Activated T-cell treated with anti-CD3 and anti-CD28 coated beads, Interleukin-2, amount 50 U/mL, for 24 hours (primary cell): ENCODE measurements at places on chromosomes 16 and 17.

- no peak for DNase-seq
- H3K4me1 ChIP-seq: no peaks in the 10 kb centered on the region
- H3K27ac ChIP-seq: no peak overlapping the region
- no peaks in the 10 kb centered on the region for H3K36me3 ChIP-seq
Observed at GRCh38 chr16:9308356-9308801, 216.9 kb downstream of the HAPSTR1 start.

GRCh38 chr16:89317101-89317671 is 99.7 kb downstream of the ZNF778 start:
- no peaks in the 10 kb centered on the region for H3K27me3 ChIP-seq
- peak overlapping the region; percentile 11 for H3K4me3 ChIP-seq
- DNase-seq: no peak
- peaks cover 97% of the 10 kb centered on the region for H3K4me1 ChIP-seq
- peaks cover 75% of the 10 kb centered on the region for H3K36me3 ChIP-seq

DNA sequence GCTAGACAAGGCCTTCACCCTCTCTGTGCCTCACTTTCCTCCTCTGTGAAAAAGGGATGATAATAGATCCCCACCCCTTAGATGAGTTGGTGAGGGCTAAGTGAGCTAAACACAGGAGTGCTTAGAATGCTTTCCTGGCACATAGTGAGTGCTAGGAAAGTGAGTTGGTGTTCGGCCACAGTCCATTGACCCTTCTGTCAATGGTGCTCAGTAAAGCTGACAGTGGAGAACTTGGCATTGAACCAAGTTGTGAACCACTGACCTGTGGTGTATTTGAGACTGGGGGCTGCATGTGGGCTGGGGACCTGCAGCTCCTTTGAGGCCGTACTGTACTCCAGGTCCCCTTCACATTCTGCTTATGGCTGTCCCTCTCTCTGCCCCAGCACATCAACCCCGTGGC is 4.8 kb downstream of the PLK1 start:
- H3K36me3 ChIP-seq: peaks cover 93% of the 10 kb centered on the region
- H3K27ac ChIP-seq: no peak overlapping the region
- peaks cover 12% of the 10 kb centered on the region for H3K4me1 ChIP-seq
- no peaks in the 10 kb centered on the region for H3K27me3 ChIP-seq

DNA sequence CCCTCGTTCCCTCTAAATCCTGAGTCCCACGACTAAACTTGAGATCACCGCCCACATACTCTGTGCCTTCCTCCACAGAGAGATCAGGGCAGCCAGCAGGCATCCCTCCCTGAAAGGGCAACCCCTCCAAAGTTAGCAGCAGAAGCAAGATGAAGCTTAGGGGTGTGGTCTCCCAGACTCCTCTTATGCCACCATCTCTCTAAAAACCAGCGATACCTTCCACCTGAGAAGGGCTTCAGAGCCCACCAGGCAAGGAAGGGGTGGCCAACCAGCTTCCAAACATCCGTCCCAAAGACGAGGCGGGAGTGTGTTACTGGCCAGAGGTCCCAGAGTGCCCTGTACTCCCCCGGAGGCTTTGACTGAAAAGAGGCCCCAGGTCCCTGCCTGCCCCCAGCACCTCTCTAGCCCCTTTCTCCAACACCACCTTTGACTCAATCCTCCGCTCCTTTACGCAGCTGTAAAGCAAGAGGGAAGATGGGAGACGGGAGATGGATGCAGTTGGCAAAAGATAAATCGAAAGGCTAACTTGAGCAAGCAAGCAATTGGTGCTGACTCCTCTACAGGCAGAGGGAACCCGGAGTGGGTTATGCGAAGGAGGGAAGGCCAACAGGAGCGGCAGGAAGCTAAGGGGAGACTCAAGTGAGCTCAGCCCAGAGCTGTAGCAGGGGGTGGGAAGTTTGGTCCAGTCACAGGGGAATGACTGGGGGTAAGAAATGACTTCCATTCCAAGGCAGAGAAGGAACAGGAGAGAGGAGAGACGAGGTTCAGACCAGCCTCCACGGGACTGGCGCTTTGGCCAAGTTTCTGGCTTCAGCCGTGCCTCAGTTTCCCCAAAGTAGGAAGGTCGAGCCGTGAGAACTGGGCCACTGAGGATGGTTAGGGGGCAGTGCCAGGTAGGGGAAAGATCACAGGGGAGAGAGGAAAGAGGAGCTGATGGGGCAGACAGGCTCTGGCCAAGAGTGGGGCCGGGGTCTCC is 1.0 kb downstream of the ST3GAL2 start:
- no peaks in the 10 kb centered on the region for H3K27me3 ChIP-seq
- peak; percentile 47 for DNase-seq
- peak overlapping the region; percentile 95 for H3K27ac ChIP-seq
- peak overlapping the region; percentile 95 for H3K4me3 ChIP-seq

DNA sequence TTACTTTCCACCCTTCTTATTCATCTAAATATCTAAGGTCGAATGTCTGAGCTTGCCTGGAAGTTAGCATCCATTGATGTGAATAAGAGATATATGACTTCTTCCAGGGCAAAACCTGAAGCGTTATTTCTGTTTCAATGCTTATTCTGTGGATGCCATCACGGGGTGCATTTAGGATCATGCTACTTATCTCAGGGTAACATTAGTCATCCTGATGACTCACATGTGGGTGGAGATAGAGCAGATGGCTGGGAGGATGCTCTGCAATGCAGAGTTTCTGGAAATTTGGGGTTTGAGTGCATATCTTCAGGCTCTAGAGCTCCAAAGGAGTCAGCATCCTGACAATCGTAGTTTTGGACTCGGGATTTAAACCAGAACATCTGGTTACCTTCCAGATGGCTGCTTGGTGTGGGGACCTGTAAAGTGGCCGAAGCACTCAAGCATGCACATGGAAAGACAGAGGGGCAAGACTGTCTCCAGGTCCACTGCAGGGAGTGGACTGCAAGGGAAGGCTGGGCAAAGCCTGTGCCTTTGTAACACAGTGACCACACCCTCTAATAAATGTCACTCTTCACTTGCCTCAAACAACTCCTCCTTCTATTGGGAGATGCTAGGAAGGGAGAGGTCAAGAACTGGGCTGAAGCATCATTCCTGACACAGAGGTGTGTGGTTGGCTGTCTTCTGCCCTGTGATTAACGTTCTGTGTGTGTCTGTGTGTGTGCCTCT is 175.2 kb upstream of the SALL1 start:
- H3K36me3 ChIP-seq: no peaks in the 10 kb centered on the region
- DNase-seq: no peak
- no peak overlapping the region for H3K27ac ChIP-seq
- no peaks in the 10 kb centered on the region for H3K4me1 ChIP-seq

DNA sequence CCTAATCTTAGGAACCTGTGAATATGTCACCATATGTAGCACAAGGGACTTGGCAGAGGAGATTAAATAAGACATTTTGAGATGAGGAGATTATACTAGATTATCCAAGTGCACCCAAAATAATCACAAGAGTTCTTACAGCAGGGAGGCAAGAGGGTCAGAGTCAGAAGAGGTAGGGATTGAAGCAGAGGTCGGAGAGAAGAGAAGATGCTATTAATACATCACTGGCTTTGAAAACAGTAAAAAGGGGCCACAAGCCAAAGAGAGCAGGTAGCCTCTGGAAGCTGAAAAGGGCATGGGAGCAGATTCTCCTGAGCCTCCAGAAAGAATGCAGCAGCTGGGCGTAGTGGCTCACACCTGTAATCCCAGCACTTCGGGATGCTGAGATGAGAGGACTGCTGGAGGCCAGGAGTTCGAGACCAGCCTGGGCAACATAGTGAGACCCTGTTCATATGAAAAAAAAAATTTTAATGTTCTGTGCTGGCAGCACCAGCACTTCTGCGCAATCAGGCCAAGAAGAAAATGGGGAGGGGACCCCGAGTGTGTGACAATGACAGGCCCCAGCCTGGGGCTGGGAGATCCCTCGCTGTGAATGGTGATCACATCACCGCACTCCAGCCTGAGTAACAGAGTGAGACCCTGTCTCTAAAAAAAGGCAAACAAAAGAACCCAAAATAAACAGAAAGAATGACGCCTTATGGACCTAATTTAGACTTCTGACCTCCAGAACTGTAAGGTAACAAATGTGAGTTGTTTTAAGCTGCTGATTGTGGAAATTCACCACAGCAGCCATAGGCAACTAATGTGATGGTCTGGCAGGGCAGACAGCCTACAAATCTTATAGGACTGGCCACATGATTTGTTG is 275.4 kb downstream of the MRTFB start:
- peaks cover 7% of the 10 kb centered on the region for H3K27me3 ChIP-seq
- H3K4me3 ChIP-seq: no peak overlapping the region
- no peaks in the 10 kb centered on the region for H3K36me3 ChIP-seq
- H3K4me1 ChIP-seq: no peaks in the 10 kb centered on the region
- no peak for DNase-seq
- no peak overlapping the region for H3K27ac ChIP-seq

GRCh38 chr17:27993723-27994310 is 48.7 kb upstream of the NLK start:
- H3K27ac ChIP-seq: no peak overlapping the region
- peaks cover 14% of the 10 kb centered on the region for H3K27me3 ChIP-seq
- no peaks in the 10 kb centered on the region for H3K4me1 ChIP-seq
- H3K4me3 ChIP-seq: no peak overlapping the region

DNA sequence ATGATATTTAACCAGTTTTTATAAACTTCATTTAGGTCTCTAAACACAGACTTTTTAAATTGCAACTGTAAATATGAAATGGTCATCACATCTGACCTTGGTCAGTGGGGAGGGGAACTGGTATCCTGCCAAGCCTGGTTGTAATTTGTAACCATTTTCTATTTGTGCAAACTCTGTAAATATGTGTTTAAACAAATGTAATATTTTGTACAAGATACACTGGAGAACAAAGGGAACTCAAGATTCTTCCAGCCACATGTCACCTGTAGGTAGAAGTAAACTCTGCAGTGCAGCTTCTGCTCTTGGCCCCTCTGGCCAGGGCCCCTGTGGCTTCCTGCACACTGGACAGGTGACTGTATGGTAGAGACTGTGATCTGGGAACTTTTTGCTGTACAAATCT is 35.8 kb downstream of the AKAP1 start:
- no peaks in the 10 kb centered on the region for H3K4me1 ChIP-seq
- peaks cover 97% of the 10 kb centered on the region for H3K36me3 ChIP-seq
- no peaks in the 10 kb centered on the region for H3K27me3 ChIP-seq
- no peak overlapping the region for H3K4me3 ChIP-seq
- no peak for DNase-seq
